Right lobe of liver (tissue), 6 donors: ENCODE measurements at places on chromosomes 5 and 9. TPM values are rescaled to one million over a fixed set of nuclear protein-coding genes. Genes with fewer than 3 reads are reported as not detected.

The SPATA31E1 gene
- not detected for total RNA-seq

The MOB3B gene
- 2.3 TPM for total RNA-seq

The FOXD4L6 gene
- not detected for total RNA-seq

The BARHL1 gene
- total RNA-seq: not detected

The IFNK gene
- total RNA-seq: not detected

The TAF1L gene
- not detected for total RNA-seq

The TRPM3 gene
- total RNA-seq: 0.56 TPM

The IL3 gene
- not detected for total RNA-seq

The PCDHA1 gene
- total RNA-seq: not detected

The PCDHA4 gene
- total RNA-seq: 0.19 TPM

The ORM2 gene
- total RNA-seq: 3,440 TPM

The CTSV gene
- total RNA-seq: not detected

The IL9 gene
- total RNA-seq: not detected

The MYMK gene
- not detected for total RNA-seq

The ADAMTSL2 gene
- 24.8 TPM for total RNA-seq

The SIGMAR1 gene
- total RNA-seq: 118 TPM

The OR2Y1 gene
- not detected for total RNA-seq

The RNF183 gene
- total RNA-seq: not detected

The ELAVL2 gene
- total RNA-seq: not detected

The CHSY3 gene
- 1.2 TPM for total RNA-seq

The GPRIN1 gene
- 0.99 TPM for total RNA-seq

The IFNE gene
- total RNA-seq: not detected

The PNPLA7 gene
- total RNA-seq: 8.7 TPM

The LECT2 gene
- 66.7 TPM for total RNA-seq

The FBXL17 gene
- 8.9 TPM for total RNA-seq

The SLC26A2 gene
- 2.4 TPM for total RNA-seq

The PCDHGC4 gene
- total RNA-seq: 0.37 TPM

The ZFAND5 gene
- 119 TPM for total RNA-seq

The PRLR gene
- 15.6 TPM for total RNA-seq

The PCDHGB4 gene
- 5.0 TPM for total RNA-seq

The SLC9A3 gene
- 0.51 TPM for total RNA-seq

The LHX2 gene
- total RNA-seq: 5.0 TPM

The LAMC3 gene
- total RNA-seq: 9.9 TPM

The RASGRF2 gene
- total RNA-seq: 0.35 TPM
